ENCODE measurements at places on chromosomes 3 and 15. TPM values are rescaled to one million over a fixed set of nuclear protein-coding genes. Genes with fewer than 3 reads are reported as not detected.

DNA sequence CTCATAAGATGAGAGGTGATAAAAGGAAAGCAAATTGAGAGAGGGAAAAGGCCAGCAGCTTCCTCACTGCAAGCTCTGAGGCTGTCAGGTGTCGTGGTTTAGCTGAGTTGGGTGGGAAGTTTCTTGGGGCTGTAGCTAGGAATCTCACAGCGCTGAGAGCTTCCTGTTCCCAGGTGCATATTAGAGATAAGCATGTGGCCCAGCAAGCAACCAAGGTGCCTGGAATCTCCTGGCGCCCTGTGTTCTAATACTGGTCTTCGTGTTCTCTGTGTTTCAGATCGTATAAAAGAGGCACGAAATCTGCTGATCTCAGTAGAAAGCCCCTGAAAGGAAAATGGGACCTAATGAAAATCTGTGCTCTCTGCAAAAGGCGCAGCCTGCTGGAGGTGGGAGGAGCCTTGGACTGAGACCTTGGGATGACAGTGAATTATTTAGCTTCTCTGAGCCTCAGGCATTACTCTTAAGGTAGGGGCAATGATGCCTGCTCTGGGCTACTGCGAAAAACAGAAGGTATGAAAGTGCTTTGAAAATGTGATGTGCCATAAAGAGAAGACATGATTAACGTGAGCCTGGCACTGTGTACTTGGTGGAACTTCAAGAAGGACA lies 499.9 kb downstream of the TBL1XR1 start:
- no peaks in the 10 kb centered on the region for H3K36me3 ChIP-seq
- H3K4me1 ChIP-seq, result peaks cover 15% of the 10 kb centered on the region
- H3K27me3 ChIP-seq, result no peaks in the 10 kb centered on the region
- no peak overlapping the region for H3K4me3 ChIP-seq

GRCh38 chr3:94349310-94349878 lies 286.5 kb downstream of the NSUN3 start:
- no peaks in the 10 kb centered on the region for H3K36me3 ChIP-seq
- no peak for DNase-seq
- no peaks in the 10 kb centered on the region for H3K4me1 ChIP-seq
- no peak overlapping the region for H3K4me3 ChIP-seq
- no peak overlapping the region for H3K27ac ChIP-seq
- no peaks in the 10 kb centered on the region for H3K27me3 ChIP-seq

DNA sequence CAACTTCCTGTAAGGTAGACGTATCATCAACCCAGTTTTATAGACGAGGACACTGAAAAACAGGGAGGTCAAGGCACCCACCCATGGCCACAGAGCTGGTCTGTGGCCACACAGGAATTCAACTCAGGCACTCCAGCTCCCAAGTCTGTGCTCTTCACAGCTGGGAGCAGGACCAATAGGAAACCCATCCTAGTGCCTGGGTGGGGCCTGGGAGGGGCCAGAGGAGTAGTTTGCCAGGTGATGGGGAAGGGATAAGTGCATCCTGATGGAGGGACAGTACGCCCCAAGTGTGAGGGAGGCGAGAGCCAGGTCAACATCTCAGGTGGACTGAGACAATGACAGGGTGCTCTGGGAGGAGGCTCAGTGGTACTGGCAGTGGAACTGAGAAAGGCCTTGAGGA lies 22.0 kb downstream of the KIF9 start:
- no peaks in the 10 kb centered on the region for H3K36me3 ChIP-seq
- H3K27me3 ChIP-seq, result no peaks in the 10 kb centered on the region
- H3K27ac ChIP-seq, result no peak overlapping the region
- no peak for DNase-seq
- no peak overlapping the region for H3K4me3 ChIP-seq

DNA sequence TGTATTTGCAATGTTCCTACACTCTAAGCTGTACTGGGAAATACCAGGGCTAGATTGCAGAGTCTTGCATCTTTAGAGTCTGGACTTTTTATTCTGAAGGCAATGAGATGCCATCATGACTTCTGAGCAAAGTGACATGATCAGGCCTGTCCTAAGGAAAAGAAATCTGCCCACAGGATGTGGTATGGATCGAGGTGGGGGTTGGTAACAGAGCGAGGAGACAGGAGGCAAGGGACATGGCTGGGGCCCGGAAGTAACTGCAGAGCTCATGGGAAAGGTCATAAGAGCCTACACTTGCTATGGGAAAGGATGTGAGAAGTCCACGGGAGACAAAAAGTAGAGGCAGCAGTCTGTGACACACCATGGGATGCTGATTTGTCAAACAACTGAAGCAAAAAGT lies 121.5 kb downstream of the OXNAD1 start:
- no peaks in the 10 kb centered on the region for H3K36me3 ChIP-seq
- H3K27ac ChIP-seq, result no peak overlapping the region
- H3K4me3 ChIP-seq, result no peak overlapping the region

DNA sequence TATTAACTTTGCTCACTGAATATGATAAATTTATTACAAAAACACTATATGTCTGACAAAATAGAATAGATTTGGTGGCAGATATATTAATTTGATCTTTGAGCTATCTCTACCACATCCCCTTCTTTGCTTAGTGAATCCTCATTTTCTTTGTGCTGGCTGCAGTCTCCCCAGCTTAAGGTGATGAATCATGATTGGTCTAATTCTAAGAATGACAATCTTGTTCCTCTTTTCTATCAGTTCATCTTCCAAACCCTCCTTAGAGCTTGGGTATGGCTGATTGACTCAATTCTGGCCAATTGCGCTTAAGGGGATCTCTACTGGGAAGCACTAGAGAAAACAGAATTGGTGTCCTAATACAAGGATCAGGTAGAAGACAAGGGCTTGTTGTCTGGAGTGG lies 309.6 kb upstream of the GOLIM4 start:
- DNase-seq, result no peak
- H3K27ac ChIP-seq, result no peak overlapping the region
- no peaks in the 10 kb centered on the region for H3K4me1 ChIP-seq
- H3K36me3 ChIP-seq, result no peaks in the 10 kb centered on the region
- no peaks in the 10 kb centered on the region for H3K27me3 ChIP-seq
- no peak overlapping the region for H3K4me3 ChIP-seq

GRCh38 chr3:44510000-44510368 lies 32.5 kb upstream of the ZNF445 start:
- H3K36me3 ChIP-seq, result no peaks in the 10 kb centered on the region
- H3K4me3 ChIP-seq, result peak overlapping the region; percentile 77
- peak overlapping the region; percentile 72 for H3K27ac ChIP-seq
- DNase-seq, result no peak
- H3K4me1 ChIP-seq, result no peaks in the 10 kb centered on the region

- H3K4me3 ChIP-seq, result no peak overlapping the region
- no peaks in the 10 kb centered on the region for H3K4me1 ChIP-seq
- no peak overlapping the region for H3K27ac ChIP-seq
- no peaks in the 10 kb centered on the region for H3K27me3 ChIP-seq
- DNase-seq, result no peak
These were observed 93.6 kb upstream of the OSTN start for GRCh38 chr3:191105418-191105817.

DNA sequence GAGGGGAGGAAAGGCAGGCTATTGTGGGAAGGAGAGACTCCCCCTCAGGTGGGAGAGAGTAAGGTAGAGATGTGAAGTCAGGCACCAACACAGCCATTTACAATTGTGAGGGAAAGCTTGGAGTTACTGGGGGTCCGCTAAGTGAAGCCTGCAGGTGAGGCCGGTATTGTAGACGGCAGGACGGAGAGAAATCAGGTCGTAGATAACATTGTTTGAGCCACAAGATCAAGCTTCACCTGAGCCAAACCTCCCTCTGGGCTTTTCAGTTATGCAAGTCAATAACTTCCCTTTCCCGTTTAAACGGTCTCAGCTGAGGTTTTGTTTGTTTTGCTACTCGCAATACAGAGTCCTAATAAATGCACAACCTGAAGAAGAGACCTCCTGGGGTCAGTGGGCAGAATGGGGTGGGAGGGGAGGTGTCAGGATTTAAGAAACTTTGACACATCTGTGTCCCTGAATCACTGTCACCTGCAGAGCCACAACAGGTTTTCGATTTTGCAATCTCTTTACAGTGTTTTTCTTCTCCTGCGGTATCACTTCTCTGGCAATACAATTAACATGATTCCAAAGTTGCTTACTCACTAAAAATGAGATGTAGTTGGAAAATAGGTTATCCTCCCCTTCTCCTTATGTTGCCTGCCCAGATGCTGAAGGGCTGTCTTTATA lies 72.0 kb upstream of the GLCE start:
- peaks cover 40% of the 10 kb centered on the region for H3K4me1 ChIP-seq
- no peak overlapping the region for H3K4me3 ChIP-seq
- H3K36me3 ChIP-seq, result no peaks in the 10 kb centered on the region
- H3K27ac ChIP-seq, result no peak overlapping the region
- no peaks in the 10 kb centered on the region for H3K27me3 ChIP-seq
- DNase-seq, result no peak

- H3K4me3 ChIP-seq, result no peak overlapping the region
- H3K27me3 ChIP-seq, result no peaks in the 10 kb centered on the region
- no peak overlapping the region for H3K27ac ChIP-seq
- no peak for DNase-seq
- H3K36me3 ChIP-seq, result no peaks in the 10 kb centered on the region
- peaks cover 14% of the 10 kb centered on the region for H3K4me1 ChIP-seq
These were observed 2.3 kb downstream of the RNF13 start for GRCh38 chr3:149815321-149815720.

Gene XCR1
- not detected for total RNA-seq

Gene NMB
- total RNA-seq, result 15.1 TPM

Gene ITIH4
- total RNA-seq, result 3.4 TPM

Gene SLC12A8
- total RNA-seq, result 7.1 TPM

Gene PHLDB2
- total RNA-seq, result 13.1 TPM

Gene LMAN1L
- 0.80 TPM for total RNA-seq
